Choroid plexus epithelial cell (primary cell): ENCODE measurements at places on chromosomes 12 and 14.

DNA sequence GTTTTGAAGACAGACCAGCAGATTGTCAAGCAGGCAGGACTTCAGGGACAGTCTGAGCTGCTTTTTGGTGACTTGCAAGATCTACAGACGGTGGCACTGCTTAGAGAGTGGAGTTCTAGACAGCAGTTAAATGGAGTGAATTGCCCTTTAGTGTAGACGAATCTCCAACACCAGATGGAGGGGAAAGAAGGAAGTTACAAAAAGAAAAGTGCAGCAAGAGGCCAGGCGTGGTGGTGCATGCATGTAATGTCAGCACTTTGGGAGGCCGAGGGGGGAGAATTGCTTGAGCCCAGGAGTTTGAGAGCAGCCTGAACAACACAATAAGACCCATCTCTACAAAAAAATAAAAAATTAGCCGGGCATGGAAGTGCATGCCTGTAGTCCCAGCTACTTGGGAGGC is 8.4 kb upstream of the HHIPL1 start:
- DNase-seq, result no peak

DNA sequence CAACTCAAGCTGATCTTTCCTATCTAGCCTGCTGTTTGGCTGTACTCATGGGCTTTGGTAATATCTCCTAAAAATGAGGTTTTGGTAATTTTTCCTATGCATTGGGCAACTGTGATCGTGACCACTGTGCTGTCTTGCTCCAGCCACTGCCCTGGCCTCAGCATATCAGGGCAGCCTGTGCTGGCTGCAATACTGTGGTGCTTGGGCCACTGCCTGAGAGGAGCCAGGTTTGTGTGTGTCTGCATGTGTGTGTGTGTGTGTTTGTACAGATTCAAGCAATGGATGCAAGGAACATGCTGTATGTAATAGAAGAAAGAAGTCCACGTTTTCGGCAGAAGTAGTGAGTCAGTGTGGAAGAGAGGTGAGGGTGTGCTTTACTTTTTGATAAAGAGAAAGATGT is 13.0 kb downstream of the ERG28 start:
- peak; percentile 76 for DNase-seq

- peak; percentile 95 for DNase-seq
Measured at GRCh38 chr12:6765634-6766581, at the start of gene PTMS. Gene PTMS (plus strand): TSS chr12:6766363. CDS start chr12:6766706, 343 bp downstream.

- no peak for DNase-seq
Measured at GRCh38 chr12:45075587-45076282, 24.8 kb upstream of the DBX2 start.

DNA sequence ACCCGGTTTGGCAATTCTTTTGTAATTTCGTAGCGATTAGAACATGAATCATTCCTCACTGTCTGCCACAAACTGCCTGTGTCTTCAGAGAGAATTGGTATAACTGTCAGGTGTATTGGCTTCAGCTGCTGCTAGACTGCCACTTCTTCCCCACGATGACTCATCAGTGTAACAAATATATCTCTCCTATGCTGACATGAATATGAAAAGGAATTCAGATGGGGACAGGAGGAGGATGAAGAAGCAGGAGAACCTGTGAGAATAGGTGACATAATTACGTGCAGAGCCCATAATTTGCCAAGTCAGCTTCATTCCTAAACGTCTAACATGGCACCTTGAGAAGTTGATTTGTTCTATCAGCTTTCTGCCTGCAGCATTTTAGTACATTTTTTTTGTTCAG is 64.9 kb downstream of the FRMD6 start:
- peak; percentile 57 for DNase-seq

DNA sequence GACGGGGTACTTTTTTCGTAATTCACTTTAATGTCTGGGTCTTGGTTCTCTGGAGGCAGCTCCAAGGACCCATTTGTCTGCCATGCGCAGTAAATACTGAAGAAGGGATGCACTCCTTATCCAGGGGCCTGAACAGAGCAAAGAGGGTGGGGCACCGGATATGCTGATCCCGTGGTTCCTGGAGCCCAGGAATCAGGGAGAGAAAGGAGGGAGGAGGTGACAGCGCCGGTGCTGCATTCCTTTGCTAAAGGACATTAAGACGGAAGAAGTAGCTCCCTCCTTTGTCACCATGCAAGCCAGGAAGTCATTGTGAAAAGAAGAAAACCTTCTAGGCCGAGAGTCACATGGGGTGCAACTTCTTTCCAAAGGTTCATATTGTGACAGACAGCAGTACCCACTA is 1057.7 kb downstream of the VRK1 start:
- DNase-seq, result no peak

GRCh38 chr12:93102744-93103143 is 173.6 kb upstream of the EEA1 start:
- DNase-seq, result no peak

- DNase-seq, result no peak
Measured at GRCh38 chr12:32265456-32265855, 133.9 kb upstream of the FGD4 start.

GRCh38 chr14:90733139-90733808 is 83.0 kb downstream of the TTC7B start:
- DNase-seq, result no peak

GRCh38 chr12:111936869-111937268 is 76.1 kb downstream of the TMEM116 start:
- no peak for DNase-seq

- DNase-seq, result no peak
Measured at GRCh38 chr12:89901319-89901718, 192.7 kb upstream of the ATP2B1 start.

DNA sequence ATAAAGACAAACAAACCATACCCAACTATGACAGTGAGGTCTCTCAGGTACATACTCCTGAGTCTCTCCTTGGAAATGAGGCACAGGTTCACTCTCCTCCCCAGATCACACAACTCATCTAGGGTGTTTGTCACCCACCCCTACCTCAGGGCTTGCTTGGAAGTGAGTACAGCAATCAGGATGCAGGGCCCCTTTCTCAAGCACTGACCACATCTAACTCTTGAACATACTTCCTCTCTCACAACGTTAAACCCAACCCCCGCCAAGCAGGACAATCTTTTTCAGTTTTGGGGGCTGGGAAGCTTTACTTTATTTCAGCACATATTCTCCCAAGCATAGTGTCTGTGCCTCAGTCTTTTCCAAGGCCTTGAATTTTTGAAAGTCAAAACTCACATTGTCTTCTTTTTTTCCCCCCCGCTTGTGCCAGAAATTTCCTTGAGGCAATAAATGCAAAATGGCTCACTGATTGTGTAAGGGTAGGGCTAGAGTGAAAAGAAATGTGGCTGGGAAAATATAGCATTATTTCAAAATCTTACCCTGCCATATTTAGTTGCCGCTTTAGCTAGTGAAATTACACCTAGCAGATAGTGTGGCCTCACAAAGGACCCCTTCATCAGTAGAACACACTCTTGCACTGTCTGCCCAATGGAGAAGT is 2.4 kb upstream of the GPR65 start:
- DNase-seq, result no peak

DNA sequence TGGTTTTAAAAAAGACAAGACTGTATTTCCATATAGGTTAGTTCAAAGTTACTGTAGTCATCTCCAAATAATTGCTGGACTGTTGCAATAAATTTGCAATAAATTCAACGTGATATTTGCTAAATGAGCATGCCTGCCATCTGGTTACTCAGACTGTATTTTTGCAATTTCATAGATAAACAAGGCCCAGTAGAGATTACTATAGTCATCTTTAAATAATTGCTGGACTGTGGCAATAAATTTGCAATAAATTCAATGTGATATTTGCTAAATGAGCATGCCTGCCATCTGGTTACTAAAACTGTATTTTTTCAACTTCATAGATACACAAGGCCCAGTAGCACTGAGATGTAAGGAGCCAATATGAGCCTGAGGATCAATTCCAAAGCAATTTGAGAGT is 5.6 kb downstream of the NTN4 start:
- no peak for DNase-seq

- DNase-seq, result no peak
Measured at GRCh38 chr14:96120941-96121340, 81.8 kb downstream of the C14orf132 start.

GRCh38 chr12:108514468-108514972 is 557 bp upstream of the FICD start:
- DNase-seq, result no peak

DNA sequence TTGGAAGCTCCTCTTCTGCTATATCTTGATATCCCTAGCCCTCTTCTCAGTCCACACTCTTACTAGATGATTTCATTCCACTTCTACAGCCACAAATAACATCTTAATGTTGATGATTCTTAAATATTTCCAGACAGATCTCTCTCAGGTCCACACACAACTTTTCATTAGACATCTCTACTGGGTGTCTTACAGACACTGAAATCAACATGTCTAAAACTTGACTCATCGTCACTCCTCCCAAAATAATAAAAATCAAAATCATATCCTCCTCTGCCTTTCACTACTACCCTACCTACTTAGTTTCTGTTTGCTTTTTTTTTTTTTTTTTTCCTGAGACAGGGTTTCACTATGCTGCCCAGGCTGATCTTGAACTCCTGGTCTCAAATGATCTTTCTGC is 11.9 kb downstream of the PRDM4 start:
- peak; percentile 31 for DNase-seq

DNA sequence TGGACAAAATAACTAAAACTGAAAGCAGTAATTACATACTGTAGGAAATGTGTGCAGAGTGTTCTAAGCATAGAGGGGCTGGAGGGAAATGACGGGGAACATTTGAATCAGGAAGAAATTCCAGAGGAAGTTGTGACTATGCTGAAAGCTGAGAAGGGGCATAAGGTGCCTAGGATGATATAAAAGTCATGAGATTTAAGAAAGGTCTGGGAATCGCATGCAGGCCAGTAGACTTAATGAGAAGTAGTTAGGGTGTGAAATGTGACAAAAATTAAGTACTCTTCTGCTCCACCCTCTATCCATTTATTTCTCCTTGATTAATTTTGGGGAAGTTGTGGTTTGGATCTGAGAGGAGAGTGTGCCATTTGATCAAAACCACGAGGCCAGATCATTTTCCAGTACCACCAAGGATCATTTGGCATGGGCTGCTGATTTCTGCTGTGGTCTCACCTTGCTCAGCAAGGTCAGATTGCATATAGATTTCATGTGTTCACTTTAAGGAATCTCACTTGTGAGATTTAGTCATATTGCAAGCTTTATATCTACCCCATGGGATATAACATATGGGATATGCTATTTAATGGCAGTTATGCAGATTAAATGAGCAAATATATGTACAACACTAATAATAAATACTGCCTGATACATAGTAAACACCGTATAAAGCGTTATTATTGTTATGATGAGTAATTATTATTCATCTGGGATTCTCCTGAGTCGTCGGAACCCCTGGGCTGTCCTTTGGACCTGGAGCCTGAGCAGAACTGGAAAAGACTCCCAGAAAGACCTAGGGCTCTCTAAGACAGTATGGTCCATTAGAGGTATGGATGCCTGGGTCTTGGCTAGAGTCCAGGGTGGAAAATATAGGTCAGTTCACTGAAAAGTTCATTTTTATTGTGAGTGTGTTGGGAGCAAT is 72.3 kb downstream of the SRGAP1 start:
- peak; percentile 61 for DNase-seq

DNA sequence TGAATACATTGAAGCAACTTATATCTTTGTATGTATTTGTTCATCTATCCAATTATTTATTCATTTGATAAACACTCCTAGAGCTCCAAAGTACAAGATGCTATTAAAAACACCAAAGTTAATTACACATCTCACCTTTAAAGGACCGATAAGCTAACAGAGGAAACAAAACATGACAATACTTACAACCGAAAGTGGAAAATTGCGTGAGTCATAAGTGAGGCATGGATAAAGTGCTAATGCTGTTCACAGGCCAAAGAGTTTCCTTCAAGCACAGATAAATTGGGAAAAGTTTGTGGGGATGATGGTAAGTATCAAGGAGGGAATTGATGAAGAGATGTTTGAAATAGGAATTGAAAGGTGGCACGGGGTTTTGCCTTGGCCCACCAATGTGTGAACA is 172.8 kb upstream of the KITLG start:
- peak; percentile 50 for DNase-seq

DNA sequence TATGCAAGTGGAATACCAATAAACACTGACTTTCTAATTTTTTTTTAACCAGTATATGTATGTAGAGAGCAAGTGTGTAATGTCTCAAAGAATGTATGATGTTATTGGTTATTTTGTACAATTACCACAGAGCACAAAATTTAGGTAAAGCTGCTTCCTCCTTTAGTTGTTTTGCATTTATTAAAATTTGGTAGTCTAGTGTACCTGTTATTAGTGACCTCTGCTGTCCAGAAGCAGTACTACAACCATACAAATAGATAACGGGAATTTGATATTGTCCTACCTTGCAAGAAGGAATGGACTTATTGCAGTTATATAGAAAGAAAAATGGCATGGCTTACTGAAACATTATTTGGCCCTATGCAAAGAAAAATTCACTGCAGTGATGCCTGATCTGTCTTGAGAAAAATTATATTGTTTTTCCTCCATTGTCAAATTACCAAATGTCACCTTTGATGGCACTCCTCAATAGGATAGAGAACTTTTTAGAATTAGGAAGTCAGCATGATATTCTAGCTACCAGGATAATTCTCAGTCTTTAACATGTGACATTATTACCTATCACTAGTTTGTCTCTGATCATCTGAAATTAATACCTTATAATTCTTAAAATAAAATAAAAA is 153.9 kb upstream of the RMST start:
- DNase-seq, result peak; percentile 73

GRCh38 chr14:92431199-92431725 is 82.3 kb upstream of the RIN3 start:
- no peak for DNase-seq

DNA sequence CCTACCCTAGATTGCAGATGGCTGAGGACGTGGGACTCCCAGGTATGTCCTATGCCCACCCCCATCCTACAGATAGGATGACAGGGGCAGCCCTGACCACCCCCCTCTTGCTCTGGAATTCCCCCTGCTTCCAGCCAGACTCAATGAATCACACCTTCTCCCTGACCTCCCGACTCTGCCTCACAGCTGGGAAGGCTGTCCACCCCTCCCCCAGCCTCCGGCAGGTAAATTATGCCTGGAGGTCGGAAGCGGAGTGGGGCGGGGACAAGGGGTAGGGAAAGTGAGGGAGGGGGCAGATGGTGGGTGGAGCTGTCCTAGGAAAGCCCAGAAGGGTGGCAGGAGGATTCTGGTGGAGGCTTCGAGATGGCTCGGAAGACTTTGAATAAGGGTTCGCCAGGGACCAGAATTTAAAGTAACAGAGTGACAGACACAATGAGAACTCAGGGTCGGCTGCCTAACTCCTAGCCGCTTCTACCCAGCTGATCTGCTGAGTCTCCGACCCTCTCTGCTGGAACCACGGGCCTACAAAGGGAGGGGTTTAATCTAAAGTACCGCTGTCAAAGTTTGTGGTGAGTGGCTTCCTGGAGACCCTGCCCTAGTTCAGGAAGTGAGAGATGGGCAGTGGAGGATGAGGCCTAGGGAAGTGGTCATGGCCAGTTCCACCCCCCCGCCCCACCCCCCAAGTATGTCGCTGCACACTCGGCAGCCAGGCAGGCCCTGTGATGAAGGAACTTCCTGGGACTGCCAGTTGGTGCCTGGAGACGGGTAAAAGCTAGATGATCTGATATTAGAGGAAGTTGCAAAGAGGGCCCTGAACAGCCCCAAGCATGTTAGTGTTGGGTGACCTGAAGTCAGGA is 4.2 kb downstream of the PLEKHG3 start:
- peak; percentile 57 for DNase-seq
